Lower lobe of right lung (tissue), 2 donors: ENCODE measurements at places on chromosomes 16 and 17. TPM values are rescaled to one million over a fixed set of nuclear protein-coding genes. Genes with fewer than 3 reads are reported as not detected.
A peak's percentile ranks its signal among the peaks of the same experiment; 100 is the strongest.

DNA sequence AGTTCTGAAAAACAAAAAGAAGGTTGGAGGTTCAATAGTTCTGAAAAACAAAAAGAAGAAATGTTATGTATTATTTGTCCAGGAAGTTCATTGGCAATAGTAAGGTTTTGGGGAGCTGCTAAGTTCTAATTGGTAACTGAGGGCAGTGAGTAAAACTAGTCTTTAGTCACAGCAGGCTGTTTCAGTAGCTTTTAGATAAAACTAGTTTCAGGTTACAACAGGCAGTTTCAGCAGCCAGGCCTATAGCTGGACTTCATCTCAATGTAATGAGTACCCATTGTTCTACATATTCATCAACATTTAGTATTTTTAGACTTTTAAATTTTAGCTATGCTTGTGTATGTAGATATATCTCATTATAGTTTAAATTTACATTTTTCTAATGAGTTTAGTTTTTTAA is 639.3 kb downstream of the TOX3 start:
- DNase-seq, result no peak

DNA sequence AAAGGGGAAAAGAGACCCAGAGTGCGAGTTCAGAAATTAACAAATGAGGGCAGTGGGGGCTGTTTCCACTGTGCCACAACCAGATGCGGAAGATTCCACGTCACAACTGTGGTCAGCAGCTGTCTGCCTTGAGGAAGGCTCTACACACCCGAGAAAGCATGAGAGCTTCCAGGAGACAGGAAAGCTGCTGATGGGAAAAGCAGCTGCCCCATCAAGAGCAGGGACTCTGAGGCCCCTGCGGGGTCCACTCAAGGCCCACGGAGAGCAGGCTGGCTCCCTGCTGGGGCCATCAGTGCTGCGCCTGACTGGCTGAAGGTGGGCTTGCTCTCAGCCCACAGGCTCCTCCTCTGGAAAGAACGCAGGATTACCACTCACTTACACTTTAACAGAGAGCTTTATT is 14.8 kb upstream of the TRAP1 start:
- no peak for DNase-seq

GRCh38 chr16:56263711-56264608 is 72.7 kb downstream of the GNAO1 start:
- DNase-seq, result no peak

GRCh38 chr17:83083368-83084201 is 4.2 kb downstream of the METRNL start:
- DNase-seq, result no peak

DNA sequence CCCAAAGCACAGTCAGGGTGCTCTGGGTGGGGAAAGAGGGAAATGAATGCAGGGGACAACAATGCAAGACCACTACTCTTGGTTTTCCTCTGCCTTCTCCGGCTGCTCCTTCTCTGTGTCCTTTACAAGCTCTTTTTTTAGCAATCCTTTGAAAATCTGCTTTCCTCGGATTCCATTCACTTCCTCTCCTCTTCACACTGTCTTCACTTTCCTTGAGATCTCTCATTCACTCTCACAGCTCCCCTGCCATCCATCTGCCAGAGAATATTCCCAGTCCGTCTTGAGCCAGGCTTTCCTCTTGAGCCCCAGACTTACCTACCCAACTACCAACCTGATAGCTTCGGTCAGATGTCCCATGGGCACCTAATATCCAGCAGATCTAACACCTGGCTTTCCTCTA is 11.0 kb upstream of the SPOP start:
- no peak for DNase-seq

DNA sequence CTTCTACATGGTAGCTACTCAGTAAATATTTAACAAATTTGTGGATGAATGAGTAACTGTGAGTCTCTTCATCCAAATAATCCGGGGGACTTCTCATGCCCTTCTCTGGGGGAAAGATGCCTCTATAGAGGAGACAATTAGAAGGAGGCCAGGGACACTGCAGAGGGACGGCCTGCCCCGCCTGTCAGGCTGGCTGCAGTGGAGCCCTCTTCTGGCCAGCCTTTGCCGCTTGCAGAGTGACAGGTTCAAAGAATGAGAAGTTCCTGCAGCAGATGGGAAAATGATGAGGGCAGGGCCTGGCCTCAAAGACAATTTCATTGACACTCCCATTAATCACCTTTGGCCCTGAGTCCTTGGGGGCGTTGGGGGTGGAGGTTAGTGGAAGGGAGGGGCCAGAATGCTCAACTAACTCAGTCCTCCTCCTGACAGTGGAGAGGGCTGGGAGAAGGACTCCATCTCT is 339.0 kb downstream of the MAF start:
- DNase-seq, result peak; percentile 64

DNA sequence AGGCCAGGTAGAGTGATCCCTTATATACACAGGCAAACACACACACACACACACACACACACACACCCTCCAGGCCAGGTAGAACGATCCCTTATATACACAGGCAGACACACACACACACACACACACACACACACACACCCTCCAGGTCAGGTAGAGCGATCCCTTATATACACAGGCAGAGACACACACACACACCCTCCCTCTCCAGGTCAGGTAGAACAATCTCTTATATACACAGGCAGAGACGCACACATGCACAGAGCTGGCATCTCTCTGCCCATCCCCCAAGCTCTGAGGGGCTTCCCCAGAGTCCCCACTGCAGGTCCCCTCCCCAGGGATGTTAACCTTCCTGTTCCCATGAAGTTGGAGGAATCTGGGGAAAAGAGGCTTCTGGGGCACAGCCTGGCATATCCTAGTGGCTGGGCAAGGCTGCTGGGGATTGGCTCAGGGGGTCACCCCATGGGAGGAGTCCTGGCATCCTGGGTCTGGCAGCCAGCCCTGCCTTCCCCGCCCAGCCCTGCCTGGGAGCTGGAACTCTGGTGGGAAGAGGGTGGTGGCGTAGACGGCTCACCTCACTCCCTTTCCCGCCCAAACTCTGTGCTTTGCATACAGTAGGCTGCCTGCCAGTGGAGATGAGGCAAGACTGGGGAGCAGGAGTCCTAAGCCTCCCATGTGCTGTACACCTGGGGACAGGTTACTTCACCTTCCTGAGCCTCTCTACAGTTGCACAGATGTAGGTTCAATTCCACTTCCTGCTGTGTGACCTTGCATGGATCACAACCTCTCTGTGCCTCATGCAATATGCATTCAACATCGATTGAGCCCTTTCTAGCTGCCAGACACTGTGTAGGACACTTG is 41.8 kb downstream of the TEKT5 start:
- DNase-seq, result peak; percentile 91

DNA sequence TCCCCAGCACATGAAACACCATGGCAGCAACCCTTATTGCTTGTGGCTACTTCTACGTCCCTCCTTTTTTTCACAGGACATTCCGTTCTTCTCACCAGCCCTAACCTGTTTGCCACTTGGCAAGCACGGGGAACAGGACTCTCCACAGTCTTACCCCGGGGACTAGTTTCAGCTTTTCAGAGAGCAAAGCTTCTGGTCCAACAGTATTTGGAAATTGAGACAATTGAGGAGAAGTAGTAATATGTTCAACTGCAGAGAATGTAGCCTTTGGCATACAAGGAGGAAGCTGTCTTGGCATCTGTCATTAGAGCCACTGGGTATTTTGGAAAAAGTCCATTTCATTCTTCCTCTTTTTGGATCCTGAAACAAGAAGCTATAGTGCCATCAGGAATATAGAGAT is 65.7 kb downstream of the MAP2K6 start:
- no peak for DNase-seq

- DNase-seq, result no peak
These were observed 33.2 kb downstream of the VPS35L start for GRCh38 chr16:19588661-19589060.

DNA sequence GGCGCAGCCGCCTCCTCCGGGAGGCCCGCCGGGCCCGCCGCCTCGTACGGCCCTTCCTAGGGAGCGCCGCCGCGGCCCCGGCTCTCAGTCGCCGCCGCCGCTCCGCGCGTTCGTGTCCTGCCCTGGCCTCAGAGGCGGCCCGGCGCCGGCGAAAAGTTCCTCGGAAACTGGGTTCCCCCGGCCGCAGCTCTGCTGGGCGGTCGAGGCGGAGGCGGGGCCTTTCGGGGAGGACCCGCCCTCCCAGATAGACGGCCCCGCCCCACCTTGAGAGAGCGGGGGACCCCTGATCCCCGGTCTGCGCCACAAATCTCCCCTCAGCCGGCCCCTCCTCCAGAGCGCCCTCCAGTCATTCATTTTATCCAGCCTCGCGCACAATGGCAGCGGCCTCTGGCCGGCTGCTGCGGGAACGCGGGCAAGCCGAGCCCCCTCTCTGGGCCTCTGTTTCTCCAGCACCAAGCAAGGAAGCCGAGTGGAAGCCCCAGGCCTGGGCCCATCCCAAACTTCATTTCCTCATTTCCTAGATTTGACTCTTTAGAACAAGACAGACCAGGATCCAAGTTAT is at the start of gene SREBF1:
TSS of gene SREBF1 (minus strand) at position 169 of the 562 bp plus-strand sequence. CDS start 169 bp downstream, outside the sequence.
- peak; percentile 73 for DNase-seq

- peak; percentile 73 for DNase-seq
These were observed 58.0 kb upstream of the GSE1 start for GRCh38 chr16:85554889-85555718.

GRCh38 chr17:57512691-57513090 is 232.4 kb downstream of the CCDC182 start:
- DNase-seq, result no peak

GRCh38 chr16:2874912-2875362 is 8.1 kb upstream of the FLYWCH2 start:
- DNase-seq, result peak; percentile 90

GRCh38 chr17:31580706-31581490 is 189.4 kb downstream of the RAB11FIP4 start:
- peak; percentile 85 for DNase-seq

Gene KRT24
- not detected for total RNA-seq

Gene AGRP
- 8.5 TPM for total RNA-seq

Gene TBC1D3H
- not detected for total RNA-seq

Gene CACNG5
- not detected for total RNA-seq

Gene HASPIN
- total RNA-seq, result 0.68 TPM
